ENCODE measurements at places on chromosomes 13 and 19. TPM values are rescaled to one million over a fixed set of nuclear protein-coding genes. Genes with fewer than 3 reads are reported as not detected.

DNA sequence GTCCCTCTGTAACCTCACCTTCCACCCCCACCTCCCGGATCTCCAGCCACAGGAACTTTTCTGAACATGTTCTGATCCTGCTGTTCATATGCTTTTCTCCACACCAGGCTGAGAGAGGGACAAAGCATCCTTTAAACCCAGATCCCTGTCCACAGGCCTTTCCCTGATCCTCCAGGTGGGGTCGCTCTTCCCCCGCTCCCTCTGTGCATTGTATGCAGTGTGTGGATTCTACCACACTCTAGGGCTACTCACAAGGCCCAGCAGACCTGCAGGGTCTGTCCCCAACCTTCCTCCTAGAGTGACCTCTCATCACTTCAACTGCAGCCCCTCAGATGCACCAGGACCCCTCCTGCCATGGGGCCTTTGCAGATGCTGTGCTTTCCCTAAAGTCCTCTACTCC is 1200.6 kb downstream of the UQCRFS1 start:
- no peak overlapping the region for H3K27ac ChIP-seq
- no peak overlapping the region for H3K4me3 ChIP-seq
- no peaks in the 10 kb centered on the region for H3K4me1 ChIP-seq
- no peaks in the 10 kb centered on the region for H3K27me3 ChIP-seq

- H3K4me3 ChIP-seq: no peak overlapping the region
- no peaks in the 10 kb centered on the region for H3K4me1 ChIP-seq
- H3K27me3 ChIP-seq: no peaks in the 10 kb centered on the region
- no peaks in the 10 kb centered on the region for H3K36me3 ChIP-seq
- H3K27ac ChIP-seq: no peak overlapping the region
Observed at GRCh38 chr13:113076681-113077401, 28.8 kb upstream of the F7 start.

Gene ADM5
- 0.28 TPM for total RNA-seq

Gene DZIP1
- total RNA-seq: 2.0 TPM

GRCh38 chr19:15014579-15014978 is 34.7 kb upstream of the CASP14 start:
- no peak overlapping the region for H3K4me3 ChIP-seq
- no peaks in the 10 kb centered on the region for H3K36me3 ChIP-seq
- H3K27me3 ChIP-seq: no peaks in the 10 kb centered on the region
- no peaks in the 10 kb centered on the region for H3K4me1 ChIP-seq
- no peak for DNase-seq

DNA sequence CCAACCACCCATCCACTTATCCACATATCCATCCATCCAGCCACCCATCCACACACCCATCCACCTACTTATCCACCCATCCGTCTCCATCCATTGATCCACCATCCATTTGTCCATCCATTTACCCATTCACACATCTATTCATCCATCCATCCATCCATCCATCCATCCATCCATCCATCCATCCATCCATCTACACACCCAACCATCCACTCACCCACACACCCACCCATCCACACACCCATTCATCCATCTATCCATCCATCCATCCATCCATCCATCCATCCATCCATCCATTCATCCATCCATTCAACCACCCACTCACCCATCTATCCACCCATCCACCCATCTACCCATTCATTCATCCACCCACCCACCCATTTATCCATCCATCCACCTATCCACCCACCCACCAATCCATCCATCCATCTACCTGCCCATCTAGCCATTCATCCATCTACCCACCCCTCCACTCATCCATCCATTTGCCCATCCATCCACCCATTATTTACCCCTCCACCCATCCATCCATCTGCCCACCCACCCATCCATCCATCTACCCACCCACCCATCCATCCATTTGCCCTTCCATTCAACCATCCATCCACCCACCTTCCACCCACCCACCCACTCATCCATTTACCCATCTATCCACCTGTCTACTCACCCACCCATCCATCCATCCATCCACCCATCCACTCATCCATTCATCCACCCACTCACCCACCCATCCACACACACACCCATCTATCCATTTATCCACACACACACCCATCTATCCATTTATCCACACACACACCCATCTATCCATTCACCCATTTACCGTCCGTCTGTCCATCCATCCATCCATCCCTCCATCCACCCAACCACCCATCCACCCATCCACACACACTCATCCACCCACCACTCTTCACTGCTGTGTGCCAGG is 2.5 kb upstream of the TMPRSS9 start:
- H3K27me3 ChIP-seq: no peaks in the 10 kb centered on the region
- no peak overlapping the region for H3K4me3 ChIP-seq
- DNase-seq: no peak
- no peaks in the 10 kb centered on the region for H3K4me1 ChIP-seq

GRCh38 chr13:43431290-43431716 is 355.5 kb downstream of the ENOX1 start:
- H3K4me1 ChIP-seq: no peaks in the 10 kb centered on the region
- no peak overlapping the region for H3K27ac ChIP-seq
- no peak for DNase-seq
- H3K36me3 ChIP-seq: no peaks in the 10 kb centered on the region

Gene CBLC
- total RNA-seq: 14.0 TPM
